Muscle of leg (tissue), 16 donors: ENCODE measurements at places on chromosomes 2 and 18.

DNA sequence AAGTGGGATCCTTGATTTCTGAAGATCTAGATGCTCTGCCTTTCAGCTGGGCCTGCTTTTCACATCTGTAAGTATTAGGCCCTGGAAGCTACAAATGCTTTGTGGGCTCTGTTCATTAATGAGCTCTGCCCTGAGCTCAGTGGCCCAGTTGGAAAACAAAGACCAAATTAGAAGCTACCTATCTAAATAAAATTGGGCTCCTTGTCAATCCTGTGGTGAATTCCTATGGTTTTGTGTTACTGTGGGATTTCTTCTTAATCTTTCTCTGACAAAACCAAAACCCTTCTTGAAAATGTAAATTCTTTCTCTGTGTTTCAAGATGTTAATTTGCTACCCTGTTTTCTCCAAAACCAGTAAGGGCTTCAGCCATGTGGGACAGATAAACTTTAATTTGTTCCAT lies 219.0 kb upstream of the HS6ST1 start:
- DNase-seq = no peak

GRCh38 chr2:102001767-102002142 lies 10.0 kb downstream of the IL1R2 start:
- no peak for DNase-seq

DNA sequence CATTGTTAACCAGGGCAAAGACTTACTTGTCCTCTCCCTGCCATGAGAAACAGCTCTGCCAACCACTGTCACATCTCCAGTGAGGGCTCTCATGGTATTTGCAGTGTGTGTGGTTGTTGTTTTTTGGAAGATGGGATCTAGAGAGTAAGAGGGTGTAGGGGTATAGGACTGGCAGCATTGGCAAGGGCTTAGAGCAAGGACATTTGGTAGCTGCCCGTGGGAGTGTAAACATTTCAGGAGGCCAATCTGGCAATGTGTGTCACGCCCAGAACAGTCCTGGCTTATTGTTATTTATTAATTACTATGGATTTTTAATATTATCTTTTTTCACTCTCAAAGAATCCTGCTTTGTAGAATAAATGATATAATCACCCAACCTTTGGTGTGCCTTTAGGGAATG lies 90.5 kb downstream of the TMEM17 start:
- no peak for DNase-seq

- DNase-seq = no peak
Measured at GRCh38 chr18:73340135-73340977, 472.6 kb upstream of the NETO1 start.

GRCh38 chr2:134512734-134513464 lies 205.9 kb downstream of the TMEM163 start:
- peak; percentile 13 for DNase-seq

GRCh38 chr2:237873421-237873831 lies 14.0 kb downstream of the RAMP1 start:
- DNase-seq = peak; percentile 83
